ENCODE measurements at places on chromosomes 3 and 15. TPM values are rescaled to one million over a fixed set of nuclear protein-coding genes. Genes with fewer than 3 reads are reported as not detected.

The GOLGA6L10 gene
- 3.8 TPM for total RNA-seq

DNA sequence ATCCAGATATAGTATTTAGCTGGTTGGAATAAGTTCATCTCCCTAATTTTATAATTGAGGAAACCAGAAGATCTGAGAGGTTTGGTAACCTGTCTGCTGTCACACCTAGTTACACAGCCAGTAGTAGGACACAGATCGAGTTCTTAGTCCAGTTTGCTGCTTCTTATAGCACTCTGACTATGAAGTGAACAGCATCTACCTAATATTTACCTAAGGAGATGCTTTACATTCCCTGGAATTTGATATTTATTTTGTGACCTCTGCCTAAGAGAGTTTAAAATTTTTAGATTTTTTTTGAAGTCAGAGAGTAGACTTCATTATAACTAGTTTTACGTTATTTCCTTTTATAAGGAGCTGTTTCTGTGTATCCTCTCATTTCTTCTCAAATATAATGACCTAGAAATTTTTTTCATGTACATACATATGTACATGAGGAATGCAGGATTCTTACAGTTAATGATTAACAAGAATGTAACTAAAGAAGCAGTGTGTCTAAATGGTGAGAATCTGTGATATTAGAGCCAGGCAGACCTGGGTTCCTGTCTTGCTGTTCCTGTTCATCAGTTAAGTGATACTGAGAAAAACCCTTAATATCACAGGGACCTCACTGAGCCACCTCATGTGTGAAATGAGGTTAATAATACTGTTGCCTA is 4.3 kb downstream of the ARHGEF26 start:
- DNase-seq, result no peak

DNA sequence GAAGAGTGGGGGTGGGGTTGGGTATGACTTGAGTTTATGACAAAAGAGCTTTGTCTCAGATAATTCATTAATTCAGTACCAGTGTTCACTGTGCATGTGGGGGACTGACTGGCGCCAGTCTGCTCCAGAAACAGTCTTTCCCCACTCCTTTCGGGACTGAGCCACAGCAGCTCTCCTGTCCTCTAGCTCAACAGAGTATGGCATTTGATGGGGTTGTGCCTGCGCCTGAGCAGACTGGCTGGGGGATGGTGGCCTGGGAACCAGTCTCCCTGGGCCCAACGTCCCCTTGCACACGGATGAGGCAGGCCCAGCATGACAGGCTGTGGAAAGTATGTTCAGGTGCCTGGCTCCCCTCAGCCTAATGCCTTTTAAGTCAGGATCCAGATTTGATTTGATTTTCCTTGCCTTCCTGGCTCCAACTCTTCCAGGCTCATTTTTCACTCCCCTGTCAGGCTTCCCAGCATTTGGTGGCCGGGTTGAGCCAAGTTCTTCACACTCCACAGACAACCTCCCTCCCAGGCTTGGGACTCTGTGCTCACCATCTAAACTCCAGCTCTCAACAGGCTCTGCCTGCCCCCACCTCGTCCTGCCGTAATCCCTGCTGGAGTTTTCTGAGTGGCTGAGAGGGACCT is 105.0 kb downstream of the MYLK start:
- no peak for DNase-seq

The ANKRD34C gene
- total RNA-seq, result not detected

- DNase-seq, result peak; percentile 17
These were observed 7.6 kb downstream of the CHSY1 start for GRCh38 chr15:101244036-101244781.

DNA sequence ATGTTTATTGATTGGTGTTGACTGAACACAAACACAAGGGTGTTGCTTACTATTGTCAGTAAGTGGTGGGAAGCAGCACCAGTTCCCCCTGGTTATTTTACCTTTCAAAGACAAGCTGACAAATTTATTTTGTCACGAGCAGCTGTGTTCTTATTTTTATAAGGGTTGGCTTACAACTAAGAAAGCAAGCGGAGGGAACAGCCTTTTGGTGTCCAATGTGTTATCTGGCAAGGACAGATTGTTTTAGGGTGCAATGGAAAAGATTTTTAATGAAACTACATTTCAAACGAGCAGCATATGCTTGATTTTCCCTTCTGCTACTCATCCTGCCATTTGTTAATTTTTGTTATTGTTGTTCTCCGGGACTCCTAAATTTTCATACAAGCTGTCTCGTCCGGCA is 920.6 kb upstream of the CFAP20DC start:
- no peak for DNase-seq

- no peak for DNase-seq
These were observed 192.6 kb downstream of the PDZRN3 start for GRCh38 chr3:73432023-73432705.

The GP9 gene
- not detected for total RNA-seq

DNA sequence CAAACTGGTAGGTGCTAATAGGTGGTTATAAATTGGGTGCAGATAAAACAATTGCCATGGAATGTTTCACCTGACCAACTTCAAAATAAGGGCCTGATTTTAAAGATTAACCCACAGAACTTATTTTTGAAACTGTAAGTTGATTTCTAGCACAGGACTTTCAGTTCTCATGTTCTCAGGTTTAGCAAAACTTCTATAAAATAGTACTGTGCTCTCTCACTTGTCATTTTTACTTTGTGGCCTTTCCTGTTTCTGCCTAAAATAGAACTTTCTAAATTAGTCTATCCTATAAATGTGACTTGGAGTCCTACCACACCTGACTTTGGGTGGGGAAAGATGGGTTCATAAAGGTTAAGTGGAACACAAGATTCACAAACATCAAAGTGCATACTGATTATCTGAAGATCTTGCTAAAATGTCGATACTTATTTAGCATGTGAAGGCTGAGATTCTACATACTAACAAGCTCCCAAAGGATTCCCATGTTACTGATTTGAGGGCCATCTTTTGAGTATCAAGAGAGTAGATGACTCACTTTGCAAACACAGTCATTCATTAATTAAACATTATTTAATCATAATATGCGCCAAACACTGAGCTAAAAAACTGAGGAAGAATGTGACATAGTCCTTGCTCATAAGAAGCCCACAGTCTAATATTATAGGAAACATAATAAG is 38.6 kb downstream of the BTLA start:
- DNase-seq, result no peak

DNA sequence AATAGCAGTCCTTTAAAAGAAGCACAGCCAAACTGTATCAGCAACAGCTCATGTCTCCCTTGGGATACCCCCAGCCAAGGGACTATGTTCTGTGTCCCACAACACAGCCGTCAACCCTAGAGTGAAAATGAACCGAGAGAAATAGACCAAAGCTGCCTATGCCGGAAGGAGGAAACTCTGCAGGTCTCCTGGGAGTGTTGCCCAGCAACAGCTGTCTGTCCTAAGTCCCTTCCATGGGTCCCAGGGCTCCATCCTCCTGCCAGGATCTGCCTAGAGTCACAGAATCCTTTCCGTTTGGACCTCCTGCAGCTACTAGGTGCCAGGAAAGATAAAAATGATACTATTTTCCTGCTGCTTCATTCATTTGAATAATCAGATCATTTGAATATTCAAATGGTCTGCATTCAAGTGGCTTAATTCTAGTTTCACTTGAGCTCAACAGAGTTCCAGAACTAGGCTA is 53.1 kb downstream of the TRANK1 start:
- DNase-seq, result no peak

- DNase-seq, result no peak
These were observed 257.0 kb upstream of the GOLGA6L4 start for GRCh38 chr15:83978588-83978987.

The ATP2B2 gene
- total RNA-seq, result not detected

The SHQ1 gene
- total RNA-seq, result 23.4 TPM

- no peak for DNase-seq
These were observed 1150.1 kb downstream of the NAALADL2 start for GRCh38 chr3:176009256-176009655.

DNA sequence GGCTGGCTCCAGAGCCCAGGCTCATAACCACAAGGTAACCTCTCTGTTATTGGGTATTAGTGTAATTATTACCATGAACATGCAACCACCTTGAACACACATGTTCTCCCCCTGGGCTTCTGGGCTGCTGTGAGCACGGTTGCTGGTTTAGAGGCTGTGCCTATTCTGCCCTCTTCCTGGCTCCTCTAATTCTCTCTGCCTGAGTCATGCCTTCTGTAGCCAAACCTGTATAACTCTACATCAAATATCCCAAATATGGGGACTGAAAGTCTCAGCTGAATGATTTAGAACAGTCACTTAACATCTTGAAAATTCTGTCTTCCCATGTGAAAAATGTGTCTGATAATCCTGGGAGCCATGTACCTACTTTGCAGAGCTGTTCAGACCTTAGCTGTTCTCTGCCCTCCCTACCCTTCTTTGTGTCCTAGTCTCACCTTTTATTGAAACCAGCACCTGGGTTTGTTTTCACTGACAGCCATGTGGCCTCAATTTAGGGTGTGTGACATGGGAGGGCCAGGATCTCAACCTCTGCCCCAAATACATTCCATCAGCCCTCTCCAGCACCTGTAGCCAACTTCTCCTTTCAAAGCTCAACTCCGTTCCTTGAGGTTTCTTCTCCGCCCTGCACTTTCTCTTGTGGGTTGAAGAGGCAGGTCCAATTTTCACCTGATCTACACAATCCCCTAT is 60.7 kb downstream of the PDZRN3 start:
- no peak for DNase-seq

The PP2D1 gene
- not detected for total RNA-seq

The TMEM212 gene
- total RNA-seq, result not detected

DNA sequence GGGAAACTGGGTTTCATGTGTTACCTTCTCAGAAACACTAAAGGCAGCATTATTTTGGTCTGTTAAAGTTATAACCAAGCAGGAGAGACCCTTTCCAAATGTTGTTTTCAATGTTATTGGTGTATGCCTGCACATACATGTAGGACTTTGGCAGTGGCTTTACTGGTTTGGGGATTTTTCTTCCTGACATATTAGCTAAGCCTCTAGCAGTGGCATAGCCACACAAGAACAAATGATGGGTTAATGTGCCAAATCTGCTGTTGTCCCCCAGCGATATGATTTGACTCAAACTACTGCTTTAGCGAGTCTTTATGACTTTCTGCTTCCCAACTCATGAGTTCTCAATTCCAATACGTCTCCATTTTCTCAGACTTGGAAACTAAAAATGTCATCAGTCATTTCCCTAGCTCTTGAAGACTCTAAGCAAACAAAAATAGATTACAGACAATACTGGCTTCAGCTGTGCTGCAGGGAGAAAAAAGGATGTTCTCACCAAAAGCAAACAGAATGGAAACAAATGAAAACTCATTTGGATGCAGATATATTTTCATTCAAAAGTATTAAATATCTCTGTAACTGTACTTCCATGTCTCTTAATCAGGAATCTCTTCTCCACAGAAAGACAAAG is 29.6 kb downstream of the TPM1 start:
- no peak for DNase-seq

The ATP13A3 gene
- total RNA-seq, result 51.7 TPM

DNA sequence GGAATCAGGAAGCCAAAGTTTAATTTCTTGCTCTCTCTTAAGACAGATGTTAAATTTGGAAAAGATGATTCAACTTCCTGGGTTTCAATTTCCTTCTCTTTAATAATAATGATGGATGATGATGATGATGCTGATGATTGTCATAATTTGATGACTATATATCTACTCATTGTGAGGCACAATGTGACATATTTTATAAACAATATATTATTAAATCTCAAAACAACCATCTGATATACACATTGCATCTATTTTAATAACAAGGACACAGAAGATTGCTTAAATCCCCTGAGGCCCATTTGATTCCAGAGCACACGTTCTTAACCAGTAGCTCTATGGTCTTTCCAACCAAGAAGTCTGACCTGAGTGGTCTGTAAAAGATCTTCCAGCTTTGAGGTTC is 124.0 kb downstream of the CNTN6 start:
- no peak for DNase-seq

The ONECUT1 gene
- total RNA-seq, result not detected

The FAM43A gene
- 3.8 TPM for total RNA-seq

GRCh38 chr15:33358306-33358705 is 47.5 kb downstream of the RYR3 start:
- no peak for DNase-seq

DNA sequence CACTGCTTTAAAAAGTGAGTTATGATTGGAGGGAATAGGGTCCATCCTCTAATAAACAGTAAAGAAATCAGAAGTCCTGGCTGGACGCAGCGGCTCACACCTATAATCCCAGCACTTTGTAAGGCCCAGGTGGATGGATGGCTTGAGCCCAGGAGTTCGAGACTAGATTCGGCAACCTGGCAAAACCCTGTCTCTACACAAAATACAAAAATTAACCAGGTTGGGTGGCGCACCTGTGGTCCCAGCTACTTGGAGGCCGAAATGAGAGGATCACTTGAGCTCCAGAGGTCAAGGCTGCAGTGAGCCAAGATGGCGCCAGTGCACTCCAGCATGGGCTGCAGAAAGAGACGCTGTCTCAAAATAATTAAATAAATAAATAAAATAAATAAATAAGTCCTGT is 171.2 kb downstream of the POTEB3 start:
- no peak for DNase-seq

DNA sequence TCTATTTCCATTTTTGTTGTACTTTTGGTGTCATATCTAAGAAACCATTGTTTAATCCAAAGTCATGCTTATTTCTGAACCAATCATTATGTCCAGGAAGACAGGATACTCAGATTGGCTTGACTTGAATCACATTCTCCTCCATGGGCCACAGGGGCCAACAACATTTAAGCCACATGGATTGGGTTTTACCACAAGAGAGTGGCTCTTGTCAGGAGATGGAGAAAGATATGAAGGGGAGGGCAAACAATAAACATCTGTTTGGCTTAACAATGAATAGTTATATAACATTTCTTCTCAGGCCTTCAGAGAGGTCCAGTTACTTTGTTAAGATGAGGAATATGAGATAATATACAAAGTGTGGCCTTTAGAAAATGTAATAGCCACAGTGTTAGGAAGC is 44.6 kb downstream of the GXYLT2 start:
- DNase-seq, result no peak

DNA sequence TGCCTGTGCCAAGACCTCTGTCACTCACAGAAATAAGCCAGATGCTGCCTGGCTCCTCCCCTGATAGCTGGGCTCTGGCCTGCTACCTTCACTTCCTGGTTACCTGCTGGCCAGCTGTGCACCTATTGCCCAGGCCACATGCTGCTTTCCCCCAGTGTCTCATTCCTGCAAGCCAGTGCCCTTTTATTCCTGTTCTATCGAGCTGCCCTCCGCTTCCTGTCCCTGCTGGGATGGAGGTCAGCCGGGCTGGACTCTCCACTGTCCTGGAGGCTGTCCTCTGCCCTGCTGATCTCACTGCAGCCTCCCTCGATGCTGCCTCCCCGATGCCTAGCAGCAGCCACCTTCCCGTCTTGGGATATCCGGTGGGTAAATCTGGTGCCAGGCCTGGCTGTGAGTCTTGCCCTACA is 37.0 kb upstream of the SNRPA1 start:
- DNase-seq, result no peak

The CD80 gene
- total RNA-seq, result not detected

DNA sequence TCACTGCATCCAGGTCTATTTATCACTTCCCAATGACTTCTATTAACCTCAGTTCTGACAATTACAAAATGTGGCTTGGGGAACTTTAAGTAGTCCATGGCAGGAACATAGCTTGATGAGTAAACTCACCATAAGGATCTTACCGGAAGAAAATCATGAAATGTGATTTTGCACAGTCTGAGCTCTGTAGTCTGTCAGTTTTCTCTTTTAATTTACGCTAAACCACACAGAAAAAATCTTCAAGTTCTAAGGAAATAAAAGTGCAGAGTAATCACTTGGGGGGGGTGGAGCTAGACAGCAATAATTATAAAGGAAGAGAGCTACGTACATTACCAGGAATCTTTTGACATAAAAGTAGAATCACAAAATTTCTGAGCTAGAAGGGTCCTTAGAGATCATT is 9.2 kb downstream of the TBC1D5 start:
- DNase-seq, result no peak

The CPN2 gene
- total RNA-seq, result not detected

The SLC22A13 gene
- total RNA-seq, result 1.0 TPM

The TMCO5A gene
- not detected for total RNA-seq
